ENCODE measurements at places on chromosomes 13 and 19.

GRCh38 chr19:1823539-1824251 lies 11.6 kb upstream of the ATP8B3 start:
- DNase-seq, result no peak

GRCh38 chr19:8566855-8567254 lies 10.4 kb downstream of the MYO1F start:
- DNase-seq, result no peak

DNA sequence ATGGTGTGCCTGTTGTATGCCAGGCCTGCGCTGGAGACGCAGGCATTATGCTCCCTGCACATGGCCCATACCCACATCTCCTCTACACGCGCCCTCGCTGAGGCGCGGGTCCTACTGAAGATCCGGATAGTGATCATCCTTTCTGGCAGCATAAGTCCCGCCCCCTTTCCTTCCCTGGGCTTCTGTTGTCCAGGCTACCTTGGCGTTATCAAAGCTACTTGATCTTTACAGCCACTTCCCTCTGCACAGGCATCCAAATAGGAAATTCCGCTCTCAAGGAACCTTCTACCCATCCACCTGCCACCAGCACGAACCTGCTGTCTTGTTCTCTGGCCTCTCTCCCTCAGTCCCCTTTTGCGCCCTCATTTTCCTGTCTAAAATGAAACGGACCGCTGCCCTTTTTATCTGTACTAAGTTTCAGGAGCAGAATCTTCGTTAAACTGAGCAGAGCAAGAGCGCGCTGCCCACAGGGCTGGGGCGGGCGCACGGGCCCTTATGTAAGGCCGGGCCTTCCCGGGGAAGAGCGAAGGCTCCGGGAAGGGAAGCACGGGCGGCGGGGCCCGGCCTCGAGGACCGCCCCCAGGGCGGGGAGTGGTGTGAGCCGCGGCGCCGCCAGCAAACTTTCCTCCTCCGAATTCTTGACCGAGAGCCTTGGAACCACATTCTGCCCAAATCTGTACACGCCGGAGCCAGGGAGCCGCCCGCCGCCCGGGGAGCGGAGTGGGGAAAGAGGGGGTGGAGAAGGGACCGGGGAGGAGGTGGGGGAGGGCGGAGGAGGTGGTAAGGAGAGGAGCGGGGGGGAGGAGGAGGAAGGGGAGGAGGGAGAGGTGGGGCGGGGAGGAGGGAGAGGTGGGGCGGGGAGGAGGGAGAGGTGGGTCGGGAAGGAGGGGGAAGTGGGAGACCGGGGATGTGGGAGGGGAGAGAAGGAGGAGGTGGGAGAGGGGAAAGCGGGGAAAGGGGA lies 920 bp upstream of the UBE2L5 start:
- peak; percentile 80 for DNase-seq

- DNase-seq, result no peak
Measured at GRCh38 chr19:17951157-17951989, 15.5 kb upstream of the KCNN1 start.

GRCh38 chr19:2385053-2385721 lies 25.1 kb downstream of the TMPRSS9 start:
- DNase-seq, result peak; percentile 81

GRCh38 chr19:45598267-45599001 lies 3.6 kb downstream of the GPR4 start:
- no peak for DNase-seq

GRCh38 chr13:97295283-97296182 lies 73.4 kb downstream of the MBNL2 start:
- peak; percentile 29 for DNase-seq

DNA sequence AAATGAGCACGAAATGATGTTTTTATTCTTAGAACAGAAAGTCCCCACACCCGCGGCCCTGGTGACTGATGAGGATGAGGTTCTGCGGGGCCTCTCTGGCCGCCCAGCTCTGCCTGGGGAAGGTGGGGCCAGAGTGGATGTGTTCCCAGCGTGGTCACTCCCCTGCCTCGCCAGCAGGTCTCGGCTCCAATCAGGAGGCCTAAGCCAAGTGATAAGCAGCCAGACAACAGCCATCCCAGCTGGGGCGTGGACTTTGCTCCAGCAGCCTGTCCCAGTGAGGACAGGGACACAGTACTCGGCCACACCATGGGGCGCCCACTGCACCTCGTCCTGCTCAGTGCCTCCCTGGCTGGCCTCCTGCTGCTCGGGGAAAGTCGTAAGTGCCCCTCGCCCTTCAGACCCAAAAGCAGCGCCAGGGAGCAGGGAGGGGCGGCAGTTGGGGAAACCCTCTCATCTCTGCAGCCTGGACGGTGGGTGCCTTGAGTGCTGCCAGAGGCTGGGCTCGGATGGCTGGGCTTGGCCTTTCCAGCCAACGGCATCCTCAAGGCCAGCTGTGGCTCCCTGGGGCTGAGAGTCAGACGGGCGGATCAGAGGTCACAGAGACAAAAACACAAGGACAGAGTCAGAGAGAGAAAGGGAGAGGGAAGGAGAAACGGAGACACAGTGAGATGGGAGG lies at the start of gene F10:
F10 (plus strand) TSS at position 250 of the 676 bp plus-strand sequence; CDS start at position 307, 57 bp downstream.
- DNase-seq, result peak; percentile 17

- DNase-seq, result no peak
Measured at GRCh38 chr19:7766535-7766934, 3.5 kb downstream of the CLEC4M start.

DNA sequence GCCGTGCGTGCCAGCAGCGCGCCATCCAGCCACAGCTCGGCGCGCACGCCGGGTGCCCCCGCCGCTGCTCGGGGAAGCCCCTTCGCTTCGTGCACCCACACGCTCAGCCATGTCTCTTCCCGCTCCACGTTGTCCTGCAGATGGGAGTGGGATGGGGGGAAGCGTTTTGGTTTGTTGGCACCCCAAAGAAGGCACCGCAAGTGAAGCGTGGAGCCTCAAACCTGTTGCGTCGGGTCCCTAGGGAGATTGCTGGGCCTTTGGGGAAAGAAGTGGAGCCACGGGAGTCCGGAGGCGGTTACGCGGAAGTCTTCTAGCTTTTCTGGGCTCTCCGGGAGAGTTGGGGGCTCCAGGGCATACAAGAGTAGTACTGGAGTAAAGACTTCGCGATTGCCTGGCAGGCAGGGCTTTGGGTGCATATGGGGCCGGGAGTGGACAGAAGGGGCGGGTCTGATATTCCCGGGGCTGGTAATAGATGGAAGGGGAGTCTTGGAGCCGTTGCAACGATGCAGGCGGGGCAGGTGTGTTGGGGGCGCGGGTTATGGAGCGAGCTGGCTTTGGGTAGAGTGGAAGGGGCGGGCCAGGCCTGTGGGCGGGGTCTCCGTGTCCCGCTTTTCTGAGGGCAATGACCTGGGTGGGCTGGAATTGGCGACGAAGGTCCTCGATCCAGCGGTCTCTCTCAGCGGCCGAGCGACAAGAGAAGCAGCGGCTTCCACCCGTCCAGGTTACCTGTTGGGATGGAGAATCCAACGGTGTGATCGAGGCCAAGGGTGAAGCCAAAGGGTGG lies 6.5 kb downstream of the RASAL3 start:
- no peak for DNase-seq

- no peak for DNase-seq
Measured at GRCh38 chr13:46615888-46616531, 63.0 kb downstream of the LRCH1 start.

- DNase-seq, result no peak
Measured at GRCh38 chr13:30618186-30618929, 638 bp downstream of the USPL1 start.

- DNase-seq, result no peak
Measured at GRCh38 chr13:59145381-59145780, 1018.3 kb downstream of the DIAPH3 start.

DNA sequence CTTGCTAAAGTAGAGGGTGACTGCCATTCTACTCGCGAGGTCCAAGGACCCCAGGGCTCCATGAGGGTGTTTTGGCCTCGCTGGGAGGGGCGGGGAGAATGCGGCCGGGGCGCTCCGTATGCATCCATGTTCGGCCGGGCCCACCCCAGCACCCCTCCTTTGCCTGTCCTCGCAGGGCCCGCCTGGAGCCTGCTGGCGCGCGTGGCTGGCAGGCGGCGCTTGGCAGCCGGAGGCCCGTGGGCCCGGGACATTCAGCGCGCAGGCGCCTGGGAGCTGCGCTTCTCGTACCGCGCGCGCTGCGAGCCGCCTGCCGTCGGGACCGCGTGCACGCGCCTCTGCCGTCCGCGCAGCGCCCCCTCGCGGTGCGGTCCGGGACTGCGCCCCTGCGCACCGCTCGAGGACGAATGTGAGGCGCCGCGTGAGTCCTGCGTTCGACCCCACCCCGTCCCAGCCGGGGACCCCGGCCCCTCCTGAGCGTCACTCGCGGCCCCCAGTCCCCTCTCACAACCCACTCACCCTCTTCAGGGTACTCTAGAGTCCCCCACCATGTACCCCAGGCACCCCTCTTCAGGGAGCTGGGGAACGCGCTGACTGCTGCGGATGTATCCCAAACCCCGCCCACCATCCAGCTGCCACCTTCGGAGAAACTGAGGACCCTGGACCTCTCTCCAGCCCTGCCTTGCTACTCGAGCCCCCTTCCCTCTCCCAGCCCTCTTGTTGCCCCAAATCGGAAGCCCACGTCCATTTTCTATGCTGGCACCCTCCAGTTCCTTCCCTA lies 4.1 kb downstream of the DLL3 start:
- peak; percentile 97 for DNase-seq

DNA sequence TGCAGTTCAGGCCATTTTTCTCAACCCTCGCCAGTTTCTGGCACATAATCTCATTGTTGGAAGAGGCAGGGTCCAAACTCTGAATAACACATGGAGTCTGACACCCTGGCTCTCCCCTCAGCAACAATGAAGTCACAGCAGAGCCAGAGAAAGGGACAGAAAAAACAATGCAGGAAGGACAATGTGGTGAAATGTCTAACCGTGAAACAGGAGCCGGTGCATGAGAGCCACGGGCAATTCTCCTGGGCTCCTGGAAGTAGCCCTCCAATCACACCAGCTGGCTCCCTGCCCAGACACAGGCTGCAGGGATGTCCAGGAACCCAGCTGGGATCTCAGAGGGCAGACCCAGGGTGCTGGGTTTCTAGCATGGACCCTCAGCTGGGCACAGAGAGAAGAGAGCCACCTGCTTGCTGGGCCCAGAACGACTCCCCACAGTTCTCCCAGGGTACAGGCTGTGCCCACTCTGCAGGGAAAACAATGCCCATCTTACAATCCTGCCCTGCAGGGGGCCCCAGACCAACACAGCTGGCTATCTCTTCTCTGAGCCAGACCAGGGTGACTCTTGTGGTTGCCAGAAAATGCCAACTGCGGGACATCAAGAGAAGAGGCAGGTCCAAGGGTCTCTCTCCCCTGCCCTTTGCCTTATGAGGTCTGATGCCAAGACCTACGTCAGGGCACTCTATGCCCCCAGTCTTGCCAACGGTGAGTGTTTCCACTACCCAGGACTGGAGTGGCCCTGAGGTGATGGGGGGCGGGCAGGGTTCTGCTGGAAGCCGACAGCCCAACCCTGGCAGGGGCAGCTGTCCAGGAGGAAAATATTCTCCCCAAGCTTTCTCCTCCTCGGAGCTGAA lies 64.5 kb downstream of the CEBPG start:
- DNase-seq, result no peak

GRCh38 chr13:99955747-99956472 lies 15.7 kb downstream of the ZIC5 start:
- DNase-seq, result no peak

DNA sequence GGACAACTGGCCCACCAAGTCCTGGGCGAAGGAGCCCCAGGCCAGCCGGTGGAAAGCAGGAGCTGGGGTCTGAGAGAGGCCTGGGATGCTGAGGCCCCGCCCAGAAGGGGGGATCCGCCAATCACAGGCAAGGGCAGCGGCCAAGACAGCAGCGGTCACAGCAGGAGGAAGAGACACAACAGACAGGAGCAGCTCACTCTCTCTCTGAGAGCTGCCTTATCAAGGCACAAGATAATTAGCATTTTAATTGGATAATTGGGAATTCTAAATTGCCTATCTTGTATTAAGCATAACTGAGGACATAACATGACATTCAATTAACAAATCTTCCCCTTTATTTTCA lies 46.2 kb downstream of the CEBPG start:
- DNase-seq, result no peak

GRCh38 chr13:41411522-41411921 lies 45.8 kb upstream of the RGCC start:
- no peak for DNase-seq

GRCh38 chr13:88651531-88651930 lies 980.4 kb downstream of the SLITRK5 start:
- no peak for DNase-seq

GRCh38 chr13:111282425-111282824 lies 38.0 kb upstream of the TEX29 start:
- DNase-seq, result no peak

DNA sequence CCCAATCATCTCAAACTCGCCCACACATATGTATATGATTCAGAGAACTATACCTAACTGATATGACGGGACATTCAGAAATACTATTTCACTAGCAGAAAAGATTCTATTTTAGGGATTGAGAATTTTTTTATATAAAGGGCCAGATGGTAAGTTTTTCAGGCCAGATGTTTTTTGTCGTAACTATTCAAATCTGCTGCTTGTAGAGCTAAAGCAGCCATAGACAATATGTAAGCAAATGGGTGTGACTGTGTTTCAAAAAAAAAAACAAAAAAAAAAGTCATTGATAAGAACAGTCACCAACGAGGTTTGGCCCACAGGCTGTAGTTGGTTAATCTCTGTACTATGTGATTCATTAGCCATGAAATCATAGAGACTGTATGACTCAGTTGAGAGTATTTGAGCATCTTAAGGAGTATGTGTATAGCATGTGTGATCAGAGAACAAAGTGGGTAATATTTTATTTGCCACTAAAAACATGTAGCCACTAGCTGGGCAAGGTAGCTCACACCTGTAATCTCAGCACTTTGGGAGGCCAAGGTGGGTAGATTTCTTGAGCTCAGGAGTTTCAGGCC lies 2724.7 kb downstream of the PCDH9 start:
- DNase-seq, result no peak

DNA sequence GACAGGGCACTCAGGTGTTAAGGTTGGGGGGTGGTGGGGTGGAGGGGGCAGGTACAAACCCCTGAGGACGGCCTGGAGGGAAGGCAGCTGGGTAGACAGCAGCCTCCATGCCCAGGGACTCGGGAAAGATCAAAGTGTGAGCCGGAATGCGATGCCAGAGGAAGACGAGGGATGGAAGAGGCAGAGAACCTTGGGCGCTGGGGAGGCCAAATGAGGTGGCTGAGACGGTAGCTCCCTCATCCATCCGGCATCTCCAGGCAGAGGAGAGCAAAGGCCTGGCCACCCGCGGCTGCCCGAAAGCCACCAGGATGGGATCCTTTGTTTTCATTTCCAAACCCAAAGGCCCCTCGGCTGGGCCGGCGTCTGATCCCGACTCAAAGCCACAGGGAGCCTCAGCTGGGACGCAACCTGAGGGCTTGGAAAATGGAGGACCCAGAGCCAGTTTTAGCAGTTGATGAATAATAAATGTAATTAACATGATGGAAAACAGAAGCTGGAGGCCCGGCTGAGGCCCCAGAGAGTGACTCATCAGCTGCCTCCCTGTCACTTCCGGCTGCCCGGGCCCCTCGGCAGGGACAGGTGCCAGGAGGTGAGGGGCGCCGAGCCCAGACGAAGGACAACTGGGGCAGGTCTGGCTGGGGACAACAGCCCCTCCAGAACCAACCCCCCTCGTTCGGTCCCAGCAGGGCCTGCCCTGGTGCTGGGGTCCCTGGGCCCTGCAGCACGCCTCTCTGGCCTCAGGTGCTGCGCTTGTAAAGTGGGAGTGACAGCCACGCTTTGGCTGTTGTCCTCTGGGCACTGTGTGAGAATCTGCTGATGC lies 61.6 kb downstream of the CEBPG start:
- no peak for DNase-seq

Data from A549 (cell line).